Activated CD8-positive, alpha-beta memory T cell treated with anti-CD3 and anti-CD28 coated beads, Interleukin-2, amount 50 U/mL, for 48 hours (primary cell): ENCODE measurements at places on chromosomes 3 and 15.

- no peak for DNase-seq
Measured at GRCh38 chr15:66764072-66764786, 62.2 kb downstream of the SMAD6 start.

DNA sequence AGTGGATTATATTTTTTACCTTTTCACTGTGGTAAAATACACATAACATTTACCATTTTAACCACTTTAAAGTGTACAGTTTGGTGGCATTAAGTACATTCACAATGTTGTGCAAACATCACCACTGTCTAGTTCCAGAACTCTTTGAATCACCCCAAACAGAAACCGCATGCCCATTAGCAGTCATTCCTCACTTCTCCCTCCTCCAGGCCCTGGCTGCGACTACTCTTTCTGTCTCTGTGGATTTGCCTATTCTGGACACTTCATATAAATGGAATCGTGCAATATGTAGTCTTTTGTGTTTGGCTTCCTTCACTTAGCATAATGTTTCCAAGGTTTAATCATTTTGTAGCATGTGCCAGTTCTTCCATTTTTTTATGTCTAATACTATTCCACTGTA, 409.8 kb downstream of the NTRK3 start:
- DNase-seq = no peak

DNA sequence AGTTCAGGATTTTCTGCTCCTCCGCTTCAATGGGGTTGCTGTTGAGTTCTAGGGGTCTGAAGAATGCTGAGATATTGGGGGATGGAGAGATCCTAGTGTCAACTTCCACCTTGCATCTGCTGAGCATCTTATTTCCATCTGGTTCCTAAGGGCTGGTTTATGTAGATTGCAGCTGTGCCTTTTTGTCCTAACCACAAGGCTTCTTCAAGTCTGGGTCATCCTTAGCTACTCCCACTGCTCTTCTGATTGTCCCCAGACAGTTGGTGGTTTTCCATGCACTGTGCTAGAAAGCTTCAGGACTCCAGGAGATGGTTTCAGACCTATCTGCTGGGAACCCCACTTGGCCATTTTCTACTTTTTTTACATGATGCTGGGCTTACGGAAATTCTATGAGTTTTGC, 125.0 kb downstream of the IL20RB start:
- no peak for DNase-seq

DNA sequence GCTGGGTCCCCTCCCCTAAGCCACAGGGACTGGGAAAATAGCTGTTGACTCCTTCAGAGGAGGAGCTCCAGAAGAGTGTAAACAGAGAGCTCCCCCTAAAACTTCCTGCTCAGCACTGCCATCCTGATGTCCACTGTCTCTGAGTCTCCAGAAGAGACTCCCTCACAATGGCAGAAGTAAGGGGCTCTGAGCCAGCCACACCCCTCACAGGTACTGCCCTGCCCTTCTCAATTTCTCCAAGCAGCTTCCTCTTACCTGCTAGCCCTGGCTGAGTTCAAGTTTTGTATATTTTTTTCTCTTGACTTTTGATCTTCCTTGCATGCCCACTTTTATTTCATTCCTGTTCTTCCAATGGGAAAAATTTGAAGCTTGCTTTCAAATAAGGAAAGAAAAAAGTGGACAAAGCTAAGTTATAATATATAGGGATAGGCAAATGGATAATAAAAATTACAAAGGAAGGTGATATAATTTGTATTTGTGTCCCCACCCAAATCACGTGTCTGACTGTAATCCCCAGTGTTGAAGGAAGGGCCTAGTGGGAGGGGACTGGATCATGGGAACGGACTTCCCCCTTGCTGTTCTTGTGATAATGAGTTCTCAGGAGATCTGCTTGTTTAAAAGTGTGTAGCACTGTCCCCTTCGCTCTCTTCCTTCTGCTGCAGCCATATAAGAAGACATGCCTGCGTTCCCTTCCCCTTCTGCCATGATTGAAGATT, 442.2 kb upstream of the WNT5A start:
- DNase-seq = no peak

GRCh38 chr3:14839236-14839635, 20.5 kb downstream of the FGD5 start:
- no peak for DNase-seq

DNA sequence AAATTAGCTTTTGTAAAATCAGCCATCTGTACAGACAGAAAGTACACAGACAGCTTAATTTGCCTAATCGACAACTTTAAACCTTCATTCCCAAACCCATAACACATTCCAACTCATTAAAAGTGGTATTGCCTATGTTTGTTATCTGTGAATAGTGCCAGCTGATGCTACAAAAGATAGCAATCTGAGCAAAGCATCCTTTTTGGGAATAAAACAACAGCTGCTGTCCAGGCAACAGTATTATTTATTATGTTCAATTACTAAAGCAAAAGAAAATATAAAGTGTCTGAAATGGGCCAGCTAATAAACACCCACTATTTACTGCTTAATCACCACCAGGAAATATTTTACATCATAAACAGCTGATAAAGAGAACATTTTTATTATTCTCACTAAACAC, 134.8 kb upstream of the ABI3BP start:
- no peak for DNase-seq

- DNase-seq = no peak
Measured at GRCh38 chr3:10349801-10350200, 28.9 kb upstream of the SEC13 start.

- DNase-seq = no peak
Measured at GRCh38 chr3:37210230-37210629, 35.8 kb upstream of the LRRFIP2 start.

DNA sequence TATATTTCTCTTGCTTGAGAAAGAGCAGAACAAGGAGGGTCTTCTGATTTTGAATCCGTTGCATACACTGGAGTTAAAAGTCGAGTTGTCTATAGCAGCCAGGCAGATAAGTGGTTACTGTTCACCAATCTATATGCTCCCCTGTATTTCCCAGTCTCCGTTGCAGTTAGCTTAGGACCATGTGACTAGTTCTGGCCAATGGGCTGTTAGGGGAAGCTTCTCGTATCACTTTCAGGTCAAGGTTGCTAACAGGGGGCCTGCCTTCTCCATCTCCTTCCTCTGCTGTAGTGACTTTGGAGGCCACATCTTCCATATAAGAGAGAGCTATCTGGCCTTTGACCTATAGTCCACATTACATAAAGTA, 188.5 kb upstream of the KBTBD8 start:
- DNase-seq = no peak

DNA sequence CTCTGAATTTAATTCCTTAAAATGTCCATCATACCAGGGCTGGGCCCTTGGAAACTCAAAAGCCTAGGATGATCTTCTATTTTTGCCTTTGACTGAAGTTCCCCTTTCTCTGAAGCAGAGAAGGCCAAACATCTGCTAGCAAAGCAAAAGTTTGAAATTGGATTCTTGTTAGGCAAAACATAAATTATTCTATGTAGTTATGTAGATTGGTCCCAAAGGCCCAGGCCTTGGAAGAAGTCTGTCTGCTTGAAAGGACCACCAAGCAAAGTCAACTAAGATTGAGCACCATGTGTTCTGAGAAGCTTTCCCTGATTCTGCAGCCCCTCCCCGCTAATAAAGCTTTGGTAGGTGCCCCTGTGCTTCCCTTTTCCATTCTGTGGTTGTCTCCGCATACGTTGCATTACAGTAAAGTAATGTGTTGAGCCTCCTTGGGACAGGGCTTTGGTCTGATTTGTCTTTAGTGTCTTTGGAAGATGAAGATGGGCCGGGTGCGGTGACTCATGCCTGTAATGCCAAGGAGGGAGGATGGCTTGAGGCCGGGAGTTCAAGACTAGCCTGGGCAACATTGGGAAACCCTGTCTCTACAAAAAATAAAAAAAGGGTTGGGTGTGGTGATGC, 56.4 kb downstream of the RPL39L start:
- DNase-seq = no peak

- DNase-seq = peak; percentile 44
Measured at GRCh38 chr3:150764566-150764965, 1.6 kb upstream of the SIAH2 start.

DNA sequence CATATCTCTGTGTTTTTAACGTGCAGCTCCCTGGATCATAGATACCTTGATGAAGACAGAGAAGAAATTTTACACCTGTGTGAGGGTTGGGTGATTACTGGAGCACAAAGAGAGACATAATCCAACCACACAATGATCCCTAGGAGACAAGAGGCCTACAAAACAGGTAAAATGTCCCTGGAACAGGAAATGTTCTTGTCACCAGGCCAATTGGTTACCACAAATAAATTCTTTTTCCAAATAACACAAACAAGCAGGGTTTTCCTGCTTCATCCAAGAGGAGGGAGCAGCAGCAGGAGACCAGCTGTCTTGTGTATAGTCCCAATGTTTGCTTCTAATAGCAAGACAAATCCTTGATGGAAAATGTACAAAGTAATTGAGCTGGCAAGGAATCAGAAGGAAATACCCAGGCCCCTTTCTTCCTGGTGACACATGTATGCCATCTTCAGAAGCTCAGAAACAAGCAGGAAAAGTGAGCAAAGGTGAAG, 1.4 kb downstream of the MGLL start:
- DNase-seq = no peak

GRCh38 chr15:91237445-91237844, 137.4 kb downstream of the SV2B start:
- DNase-seq = no peak

DNA sequence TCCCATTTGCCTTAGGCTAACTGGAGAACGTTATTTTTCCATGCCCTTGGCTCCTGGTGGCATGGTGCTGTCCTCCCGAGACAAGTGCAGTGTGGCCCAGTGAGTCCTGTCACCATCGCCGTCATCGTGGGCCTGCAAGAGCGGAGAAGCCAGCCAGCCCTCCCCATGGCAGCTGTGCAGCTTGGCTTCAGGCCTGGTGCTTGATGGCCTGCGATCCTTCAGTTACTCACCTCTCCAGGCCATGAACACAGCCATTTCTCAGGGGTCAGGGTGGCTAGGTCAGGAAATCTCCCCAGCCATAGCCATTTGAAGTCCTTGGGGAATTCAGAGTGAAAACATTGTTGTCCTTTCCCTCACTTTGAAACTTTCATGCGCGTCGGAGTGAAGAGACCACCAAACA, 189.0 kb upstream of the RGMA start:
- no peak for DNase-seq

DNA sequence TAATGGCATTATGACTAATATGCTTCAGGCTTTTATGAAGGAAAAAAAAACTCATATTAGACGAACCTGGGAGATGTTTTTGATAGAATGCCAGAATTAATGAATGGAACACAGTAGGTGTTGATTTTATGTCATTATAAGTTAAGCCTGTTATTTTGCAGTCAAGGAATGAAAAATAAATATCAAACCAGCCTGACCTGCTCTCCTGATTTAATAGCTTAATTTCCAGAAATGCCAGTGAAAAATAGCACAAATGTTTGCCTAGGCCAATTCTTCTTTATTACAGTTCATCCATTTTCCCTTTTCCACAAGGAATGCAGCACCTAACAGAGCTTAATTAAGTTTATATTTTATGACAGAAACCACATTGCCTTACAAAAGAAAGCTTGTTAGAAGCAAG, 292.0 kb downstream of the TBL1XR1 start:
- no peak for DNase-seq

- peak; percentile 65 for DNase-seq
Measured at GRCh38 chr3:129934234-129935123, 40.0 kb upstream of the TRH start.

- DNase-seq = no peak
Measured at GRCh38 chr15:79051029-79051428, 39.6 kb downstream of the RASGRF1 start.

DNA sequence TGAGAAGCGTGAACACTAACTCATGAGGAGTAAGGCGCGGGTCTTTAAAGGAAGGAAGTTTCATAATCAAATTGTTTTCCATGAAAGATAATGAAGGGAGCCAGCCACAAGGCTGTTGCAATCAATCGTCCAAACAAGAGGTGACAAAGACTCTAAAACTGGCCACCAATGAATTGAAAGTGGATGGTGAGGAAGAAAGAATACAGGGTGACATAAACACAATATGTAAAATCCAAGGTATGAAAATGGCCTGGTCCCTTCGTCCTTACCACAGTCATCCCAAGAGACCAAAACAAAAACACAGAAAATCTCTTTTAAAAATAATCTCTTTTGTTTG, 12.0 kb downstream of the CD86 start:
- DNase-seq = no peak
